Stomach (tissue), 19 donors: ENCODE measurements at places on chromosomes 1 and 21.

DNA sequence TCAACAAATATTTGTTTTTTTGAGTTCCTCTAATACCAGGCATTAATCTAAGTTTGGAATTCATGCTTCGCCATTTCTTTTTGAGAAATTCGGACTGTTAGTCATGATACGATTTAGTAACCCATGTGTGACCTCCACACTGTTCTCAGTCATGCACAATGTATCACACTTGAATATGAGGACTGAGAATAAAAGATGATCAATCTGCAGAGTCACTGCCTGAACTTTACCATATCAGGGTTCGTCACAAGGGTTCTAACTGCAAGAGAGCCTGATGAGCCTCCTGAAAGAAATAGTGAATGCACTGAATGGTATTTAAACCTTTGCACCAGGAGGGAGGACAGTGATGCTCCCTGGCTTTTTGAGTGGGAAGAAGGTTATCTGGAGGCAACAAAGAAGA lies 10.9 kb upstream of the FASLG start:
- no peak for DNase-seq

DNA sequence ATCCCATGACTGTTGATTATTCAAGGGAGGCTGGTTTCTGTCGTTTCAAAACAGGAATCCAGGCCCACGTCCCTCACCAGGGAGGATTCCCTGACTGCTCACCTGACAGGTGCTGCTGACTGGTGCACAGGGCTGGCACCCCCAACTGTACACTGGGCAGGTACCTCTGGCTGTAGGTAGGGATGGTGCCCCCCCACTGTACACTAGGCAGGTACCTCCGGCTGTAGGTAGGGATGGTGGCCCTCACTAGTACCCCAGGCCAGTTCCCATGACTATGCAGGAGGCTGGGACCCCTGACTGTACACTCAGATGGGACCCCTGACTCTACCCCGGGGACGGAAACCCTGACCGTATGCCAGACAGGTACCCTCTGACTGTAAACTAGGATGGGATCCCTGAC lies 33.6 kb upstream of the PDE9A start:
- DNase-seq: no peak

DNA sequence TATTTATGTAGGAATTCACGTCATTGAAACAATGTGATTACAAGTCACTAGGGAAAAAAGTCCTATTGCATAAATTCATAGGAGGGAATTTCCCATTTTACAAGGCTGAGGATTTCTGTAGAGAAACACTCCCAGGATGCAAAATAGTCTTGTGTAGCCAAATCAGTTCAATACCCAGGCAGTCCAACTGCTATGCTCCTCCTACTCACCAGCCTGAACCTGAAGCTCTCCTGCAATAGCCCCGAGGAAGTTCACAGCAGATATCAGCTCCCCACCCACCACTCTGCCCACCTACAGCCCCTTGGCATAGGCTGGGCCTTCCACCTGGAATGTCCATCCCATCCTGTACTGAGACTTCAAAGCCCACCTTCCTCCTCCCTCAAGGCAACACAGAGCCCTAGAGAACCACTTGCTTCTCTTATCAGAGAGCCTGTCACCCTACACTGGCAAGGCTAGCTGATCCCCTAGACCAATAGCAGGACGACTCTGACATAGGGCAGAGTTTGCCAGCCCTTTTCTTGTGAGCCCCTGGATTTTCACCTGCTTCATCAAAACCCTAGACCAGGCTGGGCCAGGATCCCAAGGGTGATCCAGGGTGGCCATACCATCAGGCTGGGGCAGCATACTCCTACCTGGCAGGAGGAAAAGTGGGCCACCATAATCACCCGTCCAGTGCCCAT lies 1.5 kb downstream of the LSS start:
- DNase-seq: peak; percentile 34

- no peak for DNase-seq
These were observed 33.2 kb upstream of the CDC42BPA start for GRCh38 chr1:227351443-227351842.

- no peak for DNase-seq
These were observed 222.8 kb downstream of the TPR start for GRCh38 chr1:186152227-186152619.

DNA sequence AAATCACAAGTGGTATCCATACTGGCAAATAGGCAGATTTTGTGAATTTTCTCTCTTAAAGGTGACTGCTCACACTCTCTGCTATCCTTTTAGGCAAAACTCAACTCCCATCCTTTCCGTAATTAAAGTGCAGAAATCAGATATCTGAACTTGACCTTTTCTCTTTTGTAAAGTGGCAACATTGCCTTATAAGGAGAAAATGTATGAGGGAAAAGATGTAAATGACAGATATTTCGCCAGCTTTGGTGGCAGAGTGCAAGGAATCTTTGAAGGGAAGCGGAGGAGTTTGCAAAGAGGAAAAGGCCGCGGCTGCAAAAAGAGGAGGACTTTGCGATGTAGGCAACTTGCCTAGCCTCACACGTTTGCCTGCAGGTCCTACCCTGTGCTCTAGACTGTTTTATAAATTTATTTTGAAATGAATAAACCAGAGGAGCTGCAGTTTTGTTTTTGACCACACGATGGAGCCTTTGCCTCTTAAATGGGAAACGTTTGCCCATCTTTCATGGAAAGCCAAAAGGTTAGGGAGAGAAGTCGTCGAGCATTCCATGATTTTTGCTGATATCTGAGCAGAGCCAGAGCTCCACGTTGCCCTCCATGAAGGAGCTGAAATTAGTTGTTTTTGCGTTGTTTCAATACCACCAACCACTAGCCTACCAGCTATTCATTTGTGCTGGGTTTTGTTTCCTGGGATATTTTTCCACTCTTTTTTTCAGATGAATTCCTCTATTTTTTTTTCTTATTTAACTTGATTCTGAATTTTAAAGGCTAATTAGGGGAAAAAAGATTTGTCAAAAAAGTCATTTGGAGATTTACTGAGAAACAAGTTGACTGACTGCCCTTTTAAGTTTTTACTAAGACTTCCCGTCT lies 242.3 kb downstream of the LMX1A start:
- DNase-seq: peak; percentile 61

- DNase-seq: no peak
These were observed 2.5 kb upstream of the TRAPPC3 start for GRCh38 chr1:36151845-36152203.

- DNase-seq: peak; percentile 28
These were observed 14.3 kb upstream of the LSM10 start for GRCh38 chr1:36411674-36412648.

DNA sequence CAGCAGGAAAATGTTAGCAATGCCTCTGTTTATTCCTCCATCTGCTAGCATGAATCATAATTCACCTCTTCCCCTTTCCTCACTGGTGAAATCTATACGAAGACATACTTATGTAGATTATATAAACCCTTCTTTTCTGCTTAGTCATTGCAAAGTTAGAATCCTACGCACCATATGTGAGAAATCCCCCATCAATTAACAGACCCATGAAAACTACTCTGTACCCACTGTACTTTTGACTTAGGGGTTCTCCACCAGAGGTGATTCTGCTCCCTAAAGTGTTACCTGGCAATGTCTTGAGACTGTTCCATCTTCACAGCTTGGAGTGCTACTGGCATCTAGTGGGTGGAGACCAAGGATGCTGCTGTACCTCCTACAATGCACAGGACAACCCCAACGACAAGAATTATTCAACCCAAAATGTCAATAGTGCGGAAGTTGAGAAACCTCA lies 49.6 kb upstream of the KCTD3 start:
- no peak for DNase-seq

DNA sequence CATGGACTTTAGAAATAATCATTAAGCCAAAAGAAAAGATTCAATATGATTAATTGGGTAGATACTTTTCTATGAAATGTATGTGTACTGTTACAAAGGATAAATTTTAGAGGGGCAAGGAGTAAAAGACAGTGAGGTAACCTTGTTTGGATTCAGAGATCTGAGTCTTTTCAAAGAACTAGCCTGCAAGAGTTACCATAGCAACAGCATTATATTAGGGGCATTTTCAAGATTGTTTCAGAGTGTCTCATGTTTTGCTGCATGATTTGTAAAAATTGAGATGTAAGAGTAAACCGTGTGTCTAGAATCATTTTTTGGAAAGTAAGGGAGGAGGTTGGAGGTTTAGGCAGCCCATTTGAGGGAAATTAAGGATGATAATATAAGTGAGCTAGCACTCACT lies 70.6 kb upstream of the KIAA1614 start:
- DNase-seq: no peak

- no peak for DNase-seq
These were observed 291.0 kb downstream of the CHRM3 start for GRCh38 chr1:239677362-239677761.

- DNase-seq: no peak
These were observed 439.3 kb downstream of the USP25 start for GRCh38 chr21:16169102-16169511.

DNA sequence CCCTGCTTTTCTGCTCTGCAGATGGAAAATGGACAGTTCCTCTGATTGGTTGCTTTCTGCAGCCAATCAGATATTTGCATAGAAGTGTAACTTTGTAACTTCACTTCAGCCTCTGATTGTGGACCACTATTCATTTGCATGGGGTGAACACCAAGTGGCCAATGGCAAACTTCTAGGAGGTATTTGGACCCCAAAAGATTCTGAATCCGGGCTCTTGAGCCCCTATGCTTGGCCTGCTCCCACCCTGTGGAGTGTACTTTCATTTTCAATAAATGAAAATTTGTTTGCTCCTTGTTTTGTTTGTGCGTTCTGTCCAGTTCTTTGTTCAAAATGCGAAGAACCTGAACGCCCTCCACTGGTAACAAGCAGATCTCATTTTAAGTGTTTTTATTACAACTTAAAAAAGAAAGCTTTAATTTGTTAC lies 6.4 kb upstream of the GSTM4 start:
- DNase-seq: no peak

DNA sequence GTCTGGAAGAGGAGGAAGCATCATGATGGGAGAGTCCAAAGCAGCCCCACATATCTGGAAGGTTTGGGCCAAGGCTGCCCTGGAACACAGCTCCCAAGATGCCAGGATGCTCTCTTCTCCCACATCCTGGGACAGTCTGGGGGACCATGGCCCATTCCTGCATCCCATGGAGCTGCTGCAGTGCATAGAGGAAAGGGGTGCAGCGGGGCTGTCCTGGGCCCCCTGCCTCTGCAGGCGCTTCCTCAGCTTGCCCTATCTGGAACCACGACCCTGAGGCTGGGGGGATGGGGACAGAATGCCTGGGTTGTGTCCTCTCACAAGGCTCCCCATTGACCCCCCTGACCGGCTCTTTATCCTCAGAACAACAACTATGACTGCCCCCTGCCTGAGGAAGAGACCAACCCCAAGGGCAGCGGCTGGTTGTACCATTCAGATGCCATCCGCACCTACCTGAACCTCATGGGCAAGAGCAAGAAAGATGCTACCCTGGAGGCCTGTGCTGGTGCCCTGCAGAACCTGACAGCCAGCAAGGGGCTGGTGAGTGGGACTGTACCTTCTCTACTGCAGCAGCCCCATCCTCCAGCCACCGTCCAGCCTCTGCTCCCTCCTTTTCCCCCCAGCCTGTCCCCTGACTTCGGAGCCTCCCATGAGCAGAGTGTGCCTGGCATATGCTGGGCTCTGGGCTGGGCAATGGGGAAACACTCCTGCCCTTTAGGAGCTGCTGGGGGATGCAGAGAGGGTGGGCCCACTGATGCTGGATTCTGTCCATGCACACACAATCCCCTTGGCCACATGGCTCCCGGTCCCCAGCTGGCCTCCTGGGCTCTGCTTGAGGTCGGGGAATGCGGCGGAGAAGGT lies 39.6 kb downstream of the PKP1 start:
- no peak for DNase-seq

DNA sequence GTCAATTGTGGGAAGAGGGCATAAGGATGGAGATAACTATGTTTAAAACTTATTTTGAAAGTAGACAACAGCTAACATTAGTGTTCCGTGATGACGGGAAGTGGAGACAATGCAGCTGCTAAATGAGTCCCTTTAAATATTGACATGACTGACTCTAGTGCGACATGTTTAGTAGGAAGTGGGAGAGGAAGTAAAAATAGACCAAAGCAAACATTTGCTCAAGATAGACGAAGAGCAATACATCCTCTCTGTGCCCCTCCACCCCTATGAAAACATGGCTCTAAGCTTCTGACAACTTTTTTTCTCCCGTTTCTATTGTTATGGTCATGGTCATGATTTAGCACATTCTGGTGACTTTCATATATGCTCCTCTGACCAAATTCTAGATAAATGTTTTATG lies 60.0 kb upstream of the HMCN1 start:
- DNase-seq: no peak

DNA sequence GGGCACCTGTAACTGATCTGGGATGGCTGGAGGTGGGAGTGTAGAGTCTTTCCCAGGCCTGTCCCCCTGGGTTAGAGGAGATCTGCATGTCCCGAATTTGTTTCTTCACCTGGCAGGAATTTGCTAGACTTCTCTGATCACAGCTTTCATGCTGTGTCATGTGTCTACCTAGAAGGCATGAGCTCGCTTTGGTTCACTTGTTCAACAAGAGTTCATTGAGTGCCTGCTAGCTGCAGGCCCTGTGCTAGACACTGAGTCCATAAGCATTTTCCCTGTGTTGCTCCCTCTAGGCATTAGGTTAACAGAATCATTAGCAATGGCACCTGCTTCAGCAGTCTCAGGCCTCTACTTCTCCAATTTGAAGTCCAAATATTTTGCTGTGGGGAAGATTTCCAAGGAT lies 101.6 kb downstream of the MTR start:
- no peak for DNase-seq

DNA sequence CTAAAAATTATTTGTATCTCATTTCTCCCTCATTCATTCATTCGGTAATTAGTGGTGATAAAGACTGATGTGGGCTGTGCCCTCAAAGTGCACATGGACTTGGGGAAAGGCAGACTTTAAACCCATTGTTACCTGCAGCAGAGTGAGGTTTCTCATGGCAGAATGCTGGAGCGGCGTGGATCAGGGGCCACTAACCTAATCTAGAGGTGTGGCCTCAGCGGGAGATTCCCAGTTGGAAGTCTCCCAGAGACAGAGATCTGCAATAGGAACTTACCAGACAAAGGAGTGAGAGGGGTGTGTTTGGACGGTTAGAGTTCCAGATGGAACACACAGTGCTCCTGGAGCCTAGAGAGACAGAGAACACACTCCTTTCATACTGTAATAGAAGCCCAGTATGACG lies 73.5 kb downstream of the VPS26C start:
- no peak for DNase-seq

DNA sequence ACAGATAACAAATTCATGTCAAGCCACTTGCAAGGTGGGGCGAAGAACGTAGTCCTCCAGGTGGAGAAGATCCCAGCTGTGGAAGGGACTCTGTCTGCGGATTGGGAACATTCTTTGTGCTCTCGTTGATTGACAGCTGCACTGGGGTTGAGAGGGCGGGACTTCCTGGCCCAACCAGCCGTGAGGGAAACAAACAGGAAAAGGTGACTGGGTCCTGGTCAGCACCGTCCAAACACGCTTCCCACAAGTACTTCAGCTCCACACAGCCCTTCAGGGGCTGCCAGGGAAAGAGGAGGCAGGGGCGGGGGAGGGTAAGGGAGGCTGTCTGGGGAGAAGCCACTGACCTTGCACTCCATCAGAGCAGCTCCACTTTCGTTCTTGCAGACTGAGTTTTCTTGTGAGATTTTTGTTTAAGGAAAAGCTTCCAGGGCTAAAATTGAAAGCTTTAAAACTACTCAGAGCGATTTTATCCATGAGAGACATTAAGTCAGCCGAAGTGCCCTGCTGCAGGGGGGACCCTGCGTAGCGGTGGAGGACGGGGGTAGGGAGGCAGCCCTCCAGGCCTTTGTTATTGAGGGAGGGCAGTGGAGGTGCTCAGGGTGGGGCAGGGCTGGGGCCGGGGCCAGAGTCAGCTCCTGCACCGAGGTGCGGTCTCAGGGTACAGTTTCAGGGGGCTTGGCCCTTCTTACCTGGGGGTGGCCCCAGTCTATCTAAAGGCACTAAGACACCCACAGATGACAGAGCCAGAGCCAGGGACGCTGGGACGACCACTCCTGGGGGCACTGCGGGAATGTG lies 21.6 kb upstream of the STUM start:
- peak; percentile 53 for DNase-seq

- no peak for DNase-seq
These were observed 74.9 kb downstream of the PLXNA2 start for GRCh38 chr1:208169081-208169879.
